ENCODE measurements at places on chromosomes 13 and 19.

- no peak for DNase-seq
Measured at GRCh38 chr19:4772566-4772965, 19.0 kb upstream of the FEM1A start.

GRCh38 chr19:6056801-6057650 lies 53.3 kb downstream of the RFX2 start:
- no peak for DNase-seq

GRCh38 chr19:52898101-52898500 lies 666 bp upstream of the ZNF320 start:
- no peak for DNase-seq

DNA sequence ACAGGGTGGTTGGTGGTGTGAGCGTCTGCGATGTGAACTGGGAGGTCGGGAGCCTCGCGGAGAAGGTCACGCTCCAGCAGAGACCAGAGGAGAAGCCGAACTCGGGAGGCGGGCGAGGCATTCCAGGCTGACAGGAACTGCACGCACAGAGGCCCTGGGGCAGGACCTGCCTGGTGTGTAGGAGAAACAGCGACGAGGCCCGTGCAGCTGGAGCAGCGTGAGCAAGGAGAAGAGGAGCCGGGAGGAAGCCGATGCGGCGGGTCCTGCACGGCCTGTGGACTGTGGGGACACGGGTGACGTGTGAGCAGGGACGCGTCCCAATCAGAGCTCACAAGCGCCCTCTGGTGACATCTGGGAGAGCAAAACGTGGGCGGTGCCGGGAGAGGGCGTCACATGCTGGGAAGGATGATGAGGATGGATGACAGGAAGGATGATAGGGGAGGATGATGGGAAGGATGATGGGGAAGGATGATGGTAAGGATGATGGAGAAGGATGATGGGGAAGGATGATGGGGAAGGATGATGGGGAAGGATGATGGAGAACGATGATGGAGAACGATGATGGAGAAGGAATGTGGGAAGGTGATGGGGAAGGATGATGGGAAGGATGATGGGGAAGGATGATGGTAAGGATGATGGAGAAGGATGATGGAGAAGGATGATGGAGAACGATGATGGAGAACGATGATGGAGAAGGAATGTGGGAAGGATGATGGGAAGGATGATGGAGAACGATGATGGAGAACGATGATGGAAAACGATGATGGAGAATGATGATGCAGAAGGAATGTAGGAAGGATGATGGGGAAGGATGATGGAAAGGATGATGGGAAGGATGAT lies 16.1 kb upstream of the MADCAM1 start:
- DNase-seq: no peak

DNA sequence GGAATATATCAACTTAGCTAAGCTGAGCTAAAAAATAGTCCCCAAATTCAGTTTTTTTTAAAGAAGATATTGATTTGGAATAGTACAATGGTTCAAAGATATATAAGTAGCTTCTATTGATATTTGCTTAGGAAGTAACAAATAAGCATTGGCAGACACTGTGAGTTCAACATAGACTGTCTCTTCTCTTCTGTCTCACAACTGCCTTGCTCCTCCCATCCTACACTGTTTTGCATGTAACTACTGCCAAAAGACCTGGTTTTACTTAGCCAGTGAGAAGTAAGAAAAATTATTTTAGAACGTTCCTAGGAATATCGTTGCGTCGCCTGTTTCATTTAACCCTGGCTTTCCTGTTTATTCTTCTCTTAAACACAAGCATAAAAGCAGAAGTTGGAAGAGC lies 859.0 kb upstream of the SPRY2 start:
- no peak for DNase-seq

GRCh38 chr13:94020833-94021232 lies 458.6 kb downstream of the DCT start:
- DNase-seq: no peak

DNA sequence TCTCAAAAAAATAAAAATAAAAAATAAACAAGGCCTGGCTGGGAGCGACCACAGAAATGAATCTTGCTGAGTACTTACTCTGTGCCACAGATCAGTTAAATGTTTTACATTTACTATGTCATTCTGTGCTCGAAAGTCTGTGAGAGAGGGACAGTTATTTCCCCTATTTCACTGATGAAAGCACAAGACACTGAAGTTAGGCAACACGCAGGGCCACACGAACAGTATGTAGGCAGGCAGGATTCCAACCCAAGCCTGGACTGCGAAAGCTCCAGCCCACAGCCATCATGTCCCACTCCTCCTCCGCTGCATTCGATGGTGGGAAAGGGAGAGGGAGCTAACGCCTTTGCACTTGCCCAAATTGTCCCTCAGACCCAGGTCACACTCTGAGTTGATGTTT lies 34.2 kb downstream of the RUBCNL start:
- DNase-seq: no peak

- DNase-seq: no peak
Measured at GRCh38 chr19:1949304-1950101, 8.5 kb downstream of the CSNK1G2 start.

DNA sequence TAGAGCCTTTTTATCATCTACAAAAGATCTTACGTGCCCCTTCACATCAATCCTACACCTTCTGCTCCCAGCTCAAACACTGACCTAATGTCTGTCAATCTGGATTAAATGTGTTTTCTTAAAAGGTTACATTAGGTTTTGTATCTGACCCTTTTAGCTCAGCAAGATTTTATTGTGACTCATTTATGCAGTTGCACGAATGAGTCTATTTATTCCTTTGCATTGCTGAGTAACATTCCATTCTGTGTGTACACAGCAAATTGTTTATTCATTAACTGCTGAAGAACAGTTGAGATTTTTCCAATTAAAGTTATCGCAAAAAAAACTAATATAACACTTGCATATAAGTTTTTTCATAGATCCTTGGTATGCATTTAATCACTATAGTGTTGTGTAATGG lies 253.9 kb upstream of the GPC6 start:
- DNase-seq: no peak

- no peak for DNase-seq
Measured at GRCh38 chr13:76723551-76724232, 162.5 kb downstream of the KCTD12 start.

DNA sequence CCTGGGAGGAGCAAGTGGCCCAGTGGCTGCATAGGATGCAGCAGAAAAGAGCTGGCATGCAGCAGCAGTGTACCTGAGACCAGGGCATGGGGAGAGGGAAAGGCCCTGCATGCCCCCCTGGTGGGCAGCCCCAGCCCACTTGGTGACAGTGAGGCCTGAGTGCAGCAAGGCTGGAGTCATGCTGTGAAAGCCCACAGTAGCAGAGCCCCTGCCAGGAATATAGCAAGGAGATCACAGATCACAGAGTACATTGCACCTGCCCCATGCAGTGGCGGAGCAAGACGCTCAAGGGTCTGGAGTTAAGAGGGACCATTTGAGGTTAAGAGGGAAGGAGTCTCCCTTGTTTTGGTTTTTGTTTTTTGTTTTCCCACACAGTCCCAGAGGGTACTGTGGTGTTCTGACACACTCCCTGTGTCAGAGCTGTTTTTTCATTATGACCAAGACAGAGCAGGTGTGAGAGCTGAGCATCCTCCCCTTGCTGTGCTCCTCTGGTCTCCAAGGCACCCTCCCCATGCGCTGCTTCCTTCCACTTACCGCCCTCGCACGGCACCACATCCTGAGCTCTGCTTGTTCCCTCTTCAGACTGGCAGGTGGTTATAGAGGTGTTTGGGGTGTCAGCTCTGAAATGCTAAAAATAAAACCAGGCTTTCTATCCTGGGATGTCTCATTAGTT lies 85.0 kb upstream of the UBL3 start:
- no peak for DNase-seq

GRCh38 chr13:37023871-37024270 lies 23.3 kb downstream of the EXOSC8 start:
- DNase-seq: no peak

- peak; percentile 90 for DNase-seq
Measured at GRCh38 chr13:71515744-71516038, 351.3 kb downstream of the DACH1 start.

GRCh38 chr19:56760842-56761241 lies 79.7 kb downstream of the PEG3 start:
- no peak for DNase-seq

- no peak for DNase-seq
Measured at GRCh38 chr19:12676928-12677327, 4.8 kb downstream of the DHPS start.

- no peak for DNase-seq
Measured at GRCh38 chr19:23770672-23771250, 12.1 kb upstream of the ZNF681 start.

- no peak for DNase-seq
Measured at GRCh38 chr13:20847296-20847695, 55.2 kb downstream of the XPO4 start.

DNA sequence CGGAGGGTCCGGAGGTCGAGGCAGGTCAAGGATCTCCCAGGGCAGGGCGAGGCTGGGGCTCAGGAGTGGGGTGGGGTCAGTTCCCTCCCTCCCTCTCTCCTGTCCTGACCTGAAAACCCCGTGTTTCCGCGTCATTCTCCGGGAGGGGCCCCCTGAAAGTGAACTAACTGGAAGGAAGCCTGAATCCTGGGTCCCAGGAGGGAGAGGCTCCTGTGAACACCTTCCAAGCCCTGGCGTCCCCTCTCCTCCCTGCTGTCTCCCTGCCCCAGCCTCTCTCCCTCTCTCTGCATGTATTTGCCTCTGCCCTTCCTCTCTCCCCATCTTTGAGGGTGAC lies 741 bp upstream of the CADM4 start:
- no peak for DNase-seq

DNA sequence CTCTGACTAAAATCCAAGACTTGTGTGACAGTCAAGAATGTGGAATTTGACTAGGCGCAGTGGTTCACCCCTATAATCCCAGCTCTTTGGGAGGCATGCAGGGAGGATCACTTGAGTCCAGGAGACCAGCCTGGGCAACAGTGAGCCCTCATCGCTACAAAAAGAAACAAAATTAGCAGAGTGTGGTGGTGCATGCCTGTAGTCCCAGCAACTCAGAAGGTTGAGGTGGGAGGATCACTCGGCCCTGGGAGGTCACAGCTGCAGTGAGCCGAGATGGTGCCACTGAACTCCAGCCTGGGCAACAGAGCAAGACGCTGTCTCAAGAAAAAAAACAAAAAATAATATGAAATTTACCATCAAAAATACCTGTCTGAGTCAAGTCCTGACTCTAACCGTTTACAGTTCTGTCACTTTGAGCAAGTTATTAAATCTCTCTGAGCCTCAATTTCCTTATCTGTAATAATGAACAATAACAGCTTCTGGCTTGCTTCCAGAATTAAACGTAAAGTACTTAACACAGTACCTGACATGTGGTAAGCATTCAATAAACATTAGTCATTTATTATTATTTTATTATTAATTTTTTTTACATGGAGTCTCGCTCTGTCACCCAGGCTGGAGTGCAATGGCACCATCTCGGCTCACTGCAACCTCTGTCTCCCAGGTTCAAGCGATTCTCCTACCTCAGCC lies 204.6 kb upstream of the TSC22D1 start:
- DNase-seq: no peak

- no peak for DNase-seq
Measured at GRCh38 chr13:109738298-109738746, 48.1 kb downstream of the IRS2 start.

DNA sequence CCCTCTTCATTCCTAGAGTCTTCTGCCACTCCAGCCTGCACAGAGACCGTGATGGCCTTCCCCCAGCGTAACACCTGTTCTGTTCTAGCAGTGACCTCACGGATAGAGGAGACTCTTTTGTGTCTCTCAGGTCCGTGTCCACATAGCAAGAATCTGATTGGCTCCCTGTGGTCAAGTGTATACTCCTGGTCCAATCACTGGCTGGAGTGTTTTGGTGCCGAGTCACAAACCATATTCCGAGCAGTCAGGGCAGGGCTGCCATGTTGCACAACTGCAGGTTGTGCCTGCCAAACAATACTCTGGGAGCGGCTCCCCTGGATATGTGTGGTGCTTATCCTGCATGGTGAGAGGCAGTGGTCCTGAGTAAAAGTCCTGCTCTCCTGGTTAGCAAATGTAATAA lies 402.4 kb downstream of the KCNRG start:
- DNase-seq: no peak

DNA sequence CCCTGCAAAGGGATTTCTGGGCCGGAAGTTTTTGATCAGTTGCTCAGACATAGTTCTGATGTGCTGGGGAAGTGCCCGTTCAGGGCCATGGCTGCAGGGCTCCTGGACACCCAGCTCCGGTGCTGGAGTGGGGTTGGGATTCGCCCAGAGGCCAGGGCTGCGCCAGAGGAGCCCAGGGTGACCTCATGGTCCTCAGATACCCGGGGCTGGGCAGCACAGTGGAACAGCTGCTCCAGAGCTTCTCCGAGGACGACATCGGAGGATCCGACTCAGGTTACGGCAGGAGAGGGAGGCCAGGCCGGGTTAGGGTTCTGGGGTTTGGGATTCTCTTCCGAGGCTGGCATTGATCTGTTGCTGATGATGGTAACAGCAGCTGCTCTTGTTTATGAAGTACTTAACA lies 20.9 kb downstream of the CARM1 start:
- peak; percentile 54 for DNase-seq

DNA sequence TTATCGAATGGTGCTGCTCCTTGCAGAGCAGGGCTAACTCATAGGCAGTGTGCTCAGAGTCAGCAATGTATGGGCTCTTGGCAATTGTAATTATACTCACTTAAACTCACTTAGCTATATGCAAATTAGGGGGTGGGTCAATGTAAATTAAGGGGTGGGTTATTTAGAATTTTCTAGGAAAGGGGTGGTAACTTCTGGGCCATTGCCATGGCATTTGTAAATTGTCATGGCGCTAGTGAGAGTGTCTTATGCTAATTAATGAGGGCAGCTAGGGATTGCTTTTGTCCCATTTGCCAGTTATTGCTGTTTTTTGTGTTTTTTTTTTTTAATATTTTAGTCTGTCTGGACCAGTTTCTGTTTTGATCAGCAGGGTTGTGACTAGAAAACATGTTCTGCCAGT lies 68.4 kb downstream of the DIAPH3 start:
- DNase-seq: no peak

GRCh38 chr13:82344867-82345266 lies 1537.4 kb downstream of the SLITRK1 start:
- no peak for DNase-seq

- no peak for DNase-seq
Measured at GRCh38 chr13:99812625-99813024, 158.9 kb downstream of the ZIC5 start.
